ENCODE measurements at places on chromosomes 7 and 10.
A peak's percentile ranks its signal among the peaks of the same experiment; 100 is the strongest.

- peak; percentile 69 for DNase-seq
Observed at GRCh38 chr10:43574001-43574892, at the start of gene ZNF239. Gene ZNF239 (minus strand): TSS chr10:43574616. CDS start chr10:43558079, 16,537 bp downstream.

GRCh38 chr10:96988426-96988825 lies 156.3 kb downstream of the LCOR start:
- no peak for DNase-seq

DNA sequence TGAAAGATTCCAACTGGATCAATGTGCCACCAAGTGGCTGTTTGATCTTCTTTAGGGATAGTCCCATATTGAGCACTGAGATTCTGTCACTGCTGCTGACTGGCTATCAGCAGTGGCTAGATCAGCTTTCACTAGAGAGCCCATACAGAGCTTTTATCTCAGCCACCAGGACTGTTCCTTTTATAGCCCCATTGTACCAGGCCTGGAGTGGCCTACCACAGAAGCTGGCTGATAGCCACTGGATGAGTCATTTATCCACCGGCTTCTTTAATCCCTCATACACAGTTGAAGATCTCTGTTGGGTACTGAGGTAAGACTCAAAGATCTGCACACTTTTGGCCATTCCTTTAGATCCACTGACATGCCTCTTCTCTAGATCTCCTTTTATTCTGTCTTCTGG lies 1101.1 kb downstream of the SORCS3 start:
- no peak for DNase-seq

- no peak for DNase-seq
Observed at GRCh38 chr7:74344132-74344496, 54.9 kb downstream of the CLIP2 start.

DNA sequence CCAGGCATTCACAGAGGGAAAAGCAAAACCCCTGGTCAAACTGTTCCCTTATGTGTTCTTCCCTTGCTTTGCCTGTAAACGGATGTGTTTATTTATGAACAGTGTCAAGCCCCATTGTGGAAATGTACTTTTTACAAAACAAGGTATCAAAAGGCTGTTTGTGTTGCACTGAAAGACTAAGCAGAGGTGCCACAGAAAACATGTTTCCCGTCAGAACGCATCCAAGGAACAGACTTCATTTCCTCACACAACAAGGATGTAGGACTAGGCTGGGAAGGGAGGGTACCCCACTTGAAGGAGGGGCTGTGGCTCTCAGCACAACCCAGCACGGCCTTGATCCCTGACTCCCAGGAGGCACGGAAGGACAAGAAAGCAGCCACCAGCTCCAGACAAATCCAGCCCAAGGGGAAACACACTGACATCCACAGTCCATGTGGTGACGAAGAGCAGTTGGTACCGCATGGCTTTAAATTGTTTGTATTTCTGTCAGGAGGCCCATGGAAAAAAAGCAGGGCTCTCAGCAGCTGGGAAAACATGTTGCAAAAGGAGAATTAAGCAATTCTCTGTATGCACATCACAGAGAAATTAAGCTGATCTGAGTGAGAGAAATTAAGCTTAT lies 85.6 kb downstream of the RNF216 start:
- no peak for DNase-seq

DNA sequence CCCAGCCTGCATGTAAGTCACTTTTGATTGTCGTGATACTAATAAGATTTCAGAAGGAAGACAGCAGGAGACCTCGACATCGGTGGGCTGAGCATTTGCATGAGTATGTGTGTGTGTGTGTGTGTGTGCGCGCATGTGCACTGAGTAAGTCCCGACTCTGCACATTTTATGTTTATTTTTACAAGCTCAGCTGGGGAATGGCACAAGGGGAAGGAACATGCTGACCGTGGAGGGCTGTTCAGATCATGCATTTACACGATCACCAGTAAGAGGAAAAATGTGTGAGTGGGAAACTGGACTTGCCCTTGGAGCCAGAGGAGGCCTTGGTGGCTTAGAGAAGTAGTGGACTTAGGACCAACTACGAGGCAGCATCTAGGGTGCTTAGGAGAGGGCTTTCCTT lies 41.3 kb downstream of the IL2RA start:
- DNase-seq: no peak

Measured in stimulated activated CD8-positive, alpha-beta memory T cell treated with anti-CD3 and anti-CD28 coated beads, Interleukin-15, amount 100 ng/mL, for 24 hours (primary cell).